ENCODE measurements at places on chromosomes 2 and 18. TPM values are rescaled to one million over a fixed set of nuclear protein-coding genes. Genes with fewer than 3 reads are reported as not detected.

Gene YIPF4
- 65.5 TPM for total RNA-seq

Gene REG3A
- total RNA-seq = not detected

GRCh38 chr2:118936936-118937335, 5.1 kb upstream of the MARCO start:
- no peak overlapping the region for H3K4me3 ChIP-seq
- no peaks in the 10 kb centered on the region for H3K36me3 ChIP-seq
- peaks cover 3% of the 10 kb centered on the region for H3K4me1 ChIP-seq
- no peak overlapping the region for H3K27ac ChIP-seq
- no peak for DNase-seq
- H3K27me3 ChIP-seq = no peaks in the 10 kb centered on the region

DNA sequence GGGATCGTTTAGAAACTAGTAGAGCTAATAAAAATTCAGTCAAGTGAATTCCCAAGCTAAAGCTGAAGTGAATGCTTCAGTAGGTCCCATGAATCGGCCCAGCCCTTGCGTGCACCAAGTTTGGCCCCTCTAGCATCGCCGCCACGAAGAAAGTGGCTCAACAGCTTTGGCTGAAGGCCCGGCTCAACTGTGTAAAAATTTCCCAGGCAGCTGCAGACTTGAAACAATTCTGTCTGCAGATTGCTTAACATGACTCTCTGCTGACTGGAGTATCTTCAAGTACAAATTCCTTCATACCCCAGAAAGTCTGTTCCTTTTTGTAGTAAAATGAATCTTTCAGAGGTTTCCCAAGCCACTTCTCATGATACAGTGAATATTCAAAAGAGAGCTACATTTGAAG, 32.7 kb downstream of the ALMS1 start:
- H3K27ac ChIP-seq = no peak overlapping the region
- peak; percentile 84 for DNase-seq
- no peak overlapping the region for H3K4me3 ChIP-seq
- no peaks in the 10 kb centered on the region for H3K36me3 ChIP-seq
- H3K27me3 ChIP-seq = no peaks in the 10 kb centered on the region

DNA sequence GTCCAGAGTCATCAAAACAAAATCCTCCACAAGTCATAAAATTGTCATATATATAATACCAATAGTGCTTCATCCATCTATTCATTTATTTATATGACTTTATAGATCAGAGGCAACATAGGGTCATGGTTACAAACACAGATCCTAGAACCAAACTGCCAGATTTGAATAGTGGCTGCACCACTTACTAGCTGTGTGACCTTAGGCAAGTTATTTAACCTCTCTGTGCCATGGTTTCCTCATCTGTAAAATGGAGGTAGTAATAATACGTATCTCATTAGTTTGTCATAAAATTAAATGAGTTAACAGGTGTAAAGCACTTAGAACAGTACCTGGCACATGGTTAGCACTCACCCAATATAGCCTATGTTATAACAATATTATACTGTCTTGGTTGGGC, 58.9 kb upstream of the BZW1 start:
- H3K4me3 ChIP-seq = no peak overlapping the region
- no peaks in the 10 kb centered on the region for H3K27me3 ChIP-seq
- H3K4me1 ChIP-seq = no peaks in the 10 kb centered on the region
- H3K27ac ChIP-seq = no peak overlapping the region
- no peak for DNase-seq

Gene MFF
- 57.2 TPM for total RNA-seq

Gene SAP130
- 16.9 TPM for total RNA-seq

Gene HOXD8
- total RNA-seq = 2.6 TPM

DNA sequence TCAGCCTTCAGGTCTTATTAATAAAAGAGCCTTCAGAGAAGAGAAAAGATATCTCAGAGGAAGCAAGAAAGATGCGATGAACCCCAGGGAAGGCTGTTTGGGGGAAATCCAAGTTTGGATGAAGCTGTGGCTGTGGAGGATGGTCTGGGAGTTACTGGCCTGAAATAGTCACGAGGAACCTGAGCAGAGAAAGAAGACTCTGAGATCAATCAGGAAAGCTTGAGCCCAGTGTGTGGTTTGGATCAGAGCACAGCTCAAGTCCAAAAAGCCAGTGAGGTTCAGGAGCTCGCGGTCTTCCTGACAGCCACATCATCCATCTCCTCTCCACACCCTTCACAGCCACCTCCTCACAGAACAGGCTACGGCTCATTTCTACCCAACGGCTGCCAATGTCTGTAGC, 87.4 kb upstream of the SERPINE2 start:
- H3K27ac ChIP-seq = no peak overlapping the region
- no peak for DNase-seq
- no peaks in the 10 kb centered on the region for H3K4me1 ChIP-seq
